ENCODE measurements at places on chromosomes 6 and 20.

DNA sequence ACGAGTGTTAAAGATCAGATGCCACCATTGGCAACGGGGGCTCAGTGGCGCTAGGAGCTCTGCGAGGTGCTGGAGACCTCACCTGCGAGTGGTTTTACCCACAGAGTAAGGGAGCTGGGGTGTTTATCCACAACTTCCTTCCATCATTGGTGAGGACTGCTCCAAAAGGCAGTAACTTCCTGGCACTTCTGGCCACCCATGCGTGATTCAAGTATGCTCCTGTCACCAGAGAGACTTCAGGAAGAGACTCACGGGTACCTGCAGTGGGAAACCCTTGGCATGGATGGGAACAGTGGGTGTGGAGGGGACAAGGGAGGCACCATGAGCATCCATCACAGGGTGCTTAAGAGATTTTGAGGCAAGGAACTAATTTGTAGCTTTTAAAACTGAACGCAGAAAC is 53.2 kb downstream of the RIN2 start:
- DNase-seq: no peak

GRCh38 chr20:3461211-3461771 is 9.5 kb upstream of the ATRN start:
- no peak for DNase-seq

GRCh38 chr6:20360471-20361119 is 41.1 kb upstream of the E2F3 start:
- no peak for DNase-seq

GRCh38 chr6:160028487-160029275 is 59.8 kb downstream of the IGF2R start:
- DNase-seq: no peak

- no peak for DNase-seq
Observed at GRCh38 chr6:127857051-127857637, 43.7 kb downstream of the THEMIS start.

DNA sequence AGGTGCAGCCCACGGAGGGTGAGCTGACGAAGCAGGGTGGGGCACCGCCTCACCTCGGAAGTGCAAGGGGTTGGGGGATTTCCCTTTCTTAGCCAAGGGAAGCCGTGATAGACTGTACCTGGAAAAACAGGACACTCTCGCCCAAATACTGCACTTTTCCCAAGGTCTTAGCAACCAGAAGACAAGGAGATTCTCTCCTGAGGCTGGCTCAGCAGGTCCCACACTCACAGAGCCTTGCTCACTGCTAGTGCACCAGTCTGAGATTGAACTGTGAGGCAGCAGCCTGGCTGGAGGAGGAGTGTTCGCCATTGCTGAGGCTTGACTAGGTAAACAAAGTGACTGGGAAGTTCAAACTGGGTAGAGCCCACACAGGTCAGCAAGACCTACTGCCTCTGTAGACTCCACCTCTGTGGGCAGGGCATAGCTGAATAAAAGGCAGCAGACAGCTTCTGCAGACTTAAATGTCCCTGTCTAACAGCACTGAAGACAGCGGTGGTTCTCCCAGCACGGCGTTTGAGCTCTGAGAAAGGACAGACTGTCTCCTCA is 28.0 kb downstream of the SYNE1 start:
- no peak for DNase-seq

DNA sequence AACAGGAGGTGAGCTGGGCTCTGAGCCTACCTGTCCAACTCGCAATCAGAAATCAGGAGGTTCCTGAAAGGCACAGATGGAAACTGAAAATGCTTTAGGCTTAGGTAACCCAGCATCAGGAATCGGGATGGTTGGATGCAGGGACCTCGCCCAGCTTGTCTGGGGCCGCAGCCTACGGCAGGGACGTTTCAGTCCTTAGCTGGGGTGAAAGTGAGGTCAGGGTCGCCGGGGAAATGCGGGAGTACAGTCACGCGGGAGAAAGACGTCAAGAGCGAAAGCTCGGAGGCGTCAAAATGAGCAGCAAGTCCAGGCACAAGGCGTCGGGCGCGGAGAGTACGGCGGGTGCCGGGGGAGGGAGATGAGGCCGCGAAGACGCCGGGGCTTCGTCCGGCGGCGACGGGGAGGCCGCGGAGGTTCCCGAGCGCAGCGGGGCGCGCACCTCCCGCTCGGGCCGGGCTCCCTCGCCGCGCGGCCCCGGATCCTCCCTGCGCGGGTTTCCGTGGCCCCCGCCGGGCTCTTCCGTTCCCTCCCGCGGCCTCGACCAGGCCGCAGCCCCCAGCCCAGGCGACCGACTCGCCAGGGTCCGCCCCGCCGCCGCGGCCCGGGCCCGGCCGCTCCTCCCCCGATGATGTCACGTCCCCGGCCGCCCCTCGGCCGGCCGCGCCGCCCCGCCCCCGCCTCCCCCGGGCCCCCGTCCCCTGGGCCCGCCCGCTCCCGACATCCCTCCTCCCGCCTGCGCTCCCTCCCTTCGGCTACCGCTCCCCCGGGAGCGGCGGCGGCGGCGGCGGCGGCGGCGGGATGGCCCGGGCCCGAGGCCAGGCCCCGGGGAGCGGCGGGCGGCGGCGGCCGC is at the start of gene EBF4:
EBF4 (plus strand) TSS at position 745 of the 850 bp plus-strand sequence. CDS start 866 bp downstream, outside the sequence.
- DNase-seq: no peak

DNA sequence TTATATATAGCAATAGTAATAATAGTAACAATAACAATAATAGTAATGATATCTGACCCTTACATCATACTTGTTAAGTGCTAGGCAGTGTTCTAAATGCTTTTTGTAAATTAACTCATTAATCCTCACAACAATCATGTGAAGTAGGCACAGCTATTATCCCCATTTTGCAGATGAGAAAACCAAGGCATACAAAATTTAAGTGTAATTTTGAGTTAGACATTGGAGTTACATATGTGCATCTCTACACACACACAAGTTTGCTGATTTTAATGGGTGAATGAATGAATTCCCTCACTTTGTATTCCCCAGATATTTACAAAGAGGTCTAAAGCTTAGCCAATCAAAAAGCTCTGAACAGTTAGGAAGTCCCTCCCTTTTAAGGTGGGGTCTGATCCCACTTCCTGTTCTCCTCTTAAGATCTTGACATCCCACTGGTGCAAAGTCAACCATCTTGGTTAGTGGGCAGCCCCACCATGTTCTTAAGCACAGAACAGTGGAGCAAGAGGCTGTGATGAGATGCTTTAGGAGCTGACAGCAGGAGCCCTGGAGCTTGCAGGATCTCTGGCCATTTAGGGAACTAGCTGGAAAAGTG is 85.3 kb upstream of the FOXP4 start:
- no peak for DNase-seq

Measured in bone marrow (tissue), 2 donors.